ENCODE measurements at places on chromosomes 5 and 9. TPM values are rescaled to one million over a fixed set of nuclear protein-coding genes. Genes with fewer than 3 reads are reported as not detected.

DNA sequence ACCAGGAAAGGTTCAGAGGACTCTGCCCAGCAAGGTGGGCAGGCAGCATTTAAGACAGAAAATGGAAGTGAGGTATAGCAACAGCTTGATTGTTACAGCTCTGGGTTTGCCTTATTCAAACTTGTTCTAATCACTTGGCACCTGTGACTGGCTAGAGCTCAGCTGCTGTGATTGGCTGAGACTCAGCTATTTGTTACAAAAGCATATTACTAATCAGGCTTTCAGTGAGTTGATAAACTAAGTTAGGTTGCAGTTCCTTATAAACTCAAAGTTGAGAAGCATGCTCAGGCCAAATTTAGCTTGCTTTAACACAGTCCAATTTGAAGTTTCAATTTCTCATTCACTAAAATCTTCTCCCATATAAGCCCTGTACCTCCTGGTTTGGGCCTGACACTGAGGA, 56.3 kb downstream of the GDA start:
- DNase-seq = no peak

GRCh38 chr5:101012880-101013279, 109.8 kb upstream of the ST8SIA4 start:
- no peak for DNase-seq

DNA sequence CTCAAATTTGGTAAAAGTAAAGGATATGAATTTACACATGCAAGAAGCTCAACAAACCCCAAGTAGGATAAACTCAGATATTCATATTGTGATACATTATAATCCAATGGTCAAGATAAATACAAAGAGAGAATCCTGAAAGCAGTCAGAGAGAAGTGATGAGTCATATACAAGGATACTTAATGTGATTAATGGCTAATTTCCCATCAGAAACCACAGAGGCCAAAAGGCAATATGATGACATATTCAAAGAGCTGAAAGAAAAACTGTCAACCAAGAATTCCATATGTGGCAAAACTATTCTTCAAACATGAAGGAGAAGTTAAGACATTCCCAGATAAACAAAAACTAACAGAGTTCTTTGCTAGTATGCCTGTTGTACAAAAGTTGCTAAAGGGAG, 19.5 kb upstream of the IRF1 start:
- DNase-seq = no peak

The ZNF622 gene
- 33.4 TPM for total RNA-seq

The SPAG8 gene
- total RNA-seq = 1.4 TPM

The ALAD gene
- 27.5 TPM for total RNA-seq

The PLGRKT gene
- total RNA-seq = 29.8 TPM
